ENCODE measurements at places on chromosomes 3 and 15. TPM values are rescaled to one million over a fixed set of nuclear protein-coding genes. Genes with fewer than 3 reads are reported as not detected.

- no peaks in the 10 kb centered on the region for H3K27me3 ChIP-seq
- peak; percentile 28 for DNase-seq
- H3K4me3 ChIP-seq = peak overlapping the region; percentile 81
- H3K27ac ChIP-seq = peak overlapping the region; percentile 99
- peaks cover 66% of the 10 kb centered on the region for H3K4me1 ChIP-seq
Observed at GRCh38 chr15:25783607-25784540, 79.3 kb downstream of the ATP10A start.

Gene MEGF11
- not detected for total RNA-seq

Gene CHRD
- 0.24 TPM for total RNA-seq

Gene LRRC3B
- total RNA-seq = not detected
